ENCODE measurements at places on chromosomes 1 and 21. TPM values are rescaled to one million over a fixed set of nuclear protein-coding genes. Genes with fewer than 3 reads are reported as not detected.

- H3K27me3 ChIP-seq = no peaks in the 10 kb centered on the region
- H3K4me3 ChIP-seq = no peak overlapping the region
- no peak overlapping the region for H3K27ac ChIP-seq
- H3K36me3 ChIP-seq = no peaks in the 10 kb centered on the region
- H3K4me1 ChIP-seq = no peaks in the 10 kb centered on the region
Observed at GRCh38 chr1:227776331-227776771, 39.1 kb upstream of the PRSS38 start.

- H3K27me3 ChIP-seq = no peaks in the 10 kb centered on the region
- no peaks in the 10 kb centered on the region for H3K36me3 ChIP-seq
- no peaks in the 10 kb centered on the region for H3K4me1 ChIP-seq
- H3K27ac ChIP-seq = no peak overlapping the region
- no peak overlapping the region for H3K4me3 ChIP-seq
Observed at GRCh38 chr1:243493156-243494129, 237.6 kb downstream of the SDCCAG8 start.

Gene FCGR2B
- 12.7 TPM for total RNA-seq

Gene ALPL
- total RNA-seq = 1.9 TPM

Gene CLDN17
- not detected for total RNA-seq

Gene ATP1A4
- total RNA-seq = not detected

DNA sequence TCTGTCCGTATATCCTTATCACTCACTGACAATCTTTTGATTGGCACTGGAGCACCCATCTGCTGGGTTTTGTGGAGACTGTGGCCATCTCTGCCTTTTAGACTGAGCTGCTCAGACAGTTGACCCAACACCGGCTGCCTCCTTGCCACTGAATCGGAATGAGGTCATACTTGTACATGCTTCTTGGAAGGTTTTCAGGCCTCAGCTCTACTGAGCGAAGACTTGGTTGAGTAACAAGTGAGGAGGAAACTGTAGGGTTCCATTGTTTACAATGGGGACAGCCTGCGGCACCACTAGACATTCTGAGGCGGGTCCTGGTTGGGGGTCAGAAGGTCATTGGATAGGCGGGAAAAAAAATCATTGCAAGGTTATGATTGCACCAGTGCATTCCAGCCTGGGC lies 320.3 kb downstream of the KIF26B start:
- no peak for DNase-seq
- H3K27me3 ChIP-seq = no peaks in the 10 kb centered on the region
- no peak overlapping the region for H3K27ac ChIP-seq
